ENCODE measurements at places on chromosomes 1 and 21. TPM values are rescaled to one million over a fixed set of nuclear protein-coding genes. Genes with fewer than 3 reads are reported as not detected.

- no peak for DNase-seq
These were observed 37.6 kb downstream of the DIPK1A start for GRCh38 chr1:92923664-92924063.

IQGAP3 gene
- polyA plus RNA-seq, result 11.6 TPM

DNA sequence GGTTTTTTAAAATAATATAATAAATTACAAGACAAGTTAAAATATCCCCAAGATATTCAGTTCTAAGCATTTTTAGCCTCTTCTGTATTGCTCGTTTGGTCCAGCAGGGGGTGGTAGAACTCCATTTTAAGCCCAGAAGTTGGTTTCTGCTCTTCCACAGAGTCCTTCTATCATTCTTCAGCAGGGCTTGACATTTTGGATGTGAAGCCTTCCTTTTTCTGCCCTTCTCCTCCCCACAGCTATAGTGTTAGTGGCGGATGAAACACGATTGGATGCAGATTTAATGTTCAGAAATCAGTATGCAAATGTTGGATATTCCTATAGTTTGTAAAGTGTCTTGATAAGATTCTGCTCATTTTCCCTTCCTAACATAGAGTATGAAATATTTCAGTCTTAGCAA, 1.4 kb downstream of the NCAM2 start:
- DNase-seq, result no peak

GRCh38 chr1:99587008-99587407, 58.9 kb upstream of the PALMD start:
- DNase-seq, result no peak

DNA sequence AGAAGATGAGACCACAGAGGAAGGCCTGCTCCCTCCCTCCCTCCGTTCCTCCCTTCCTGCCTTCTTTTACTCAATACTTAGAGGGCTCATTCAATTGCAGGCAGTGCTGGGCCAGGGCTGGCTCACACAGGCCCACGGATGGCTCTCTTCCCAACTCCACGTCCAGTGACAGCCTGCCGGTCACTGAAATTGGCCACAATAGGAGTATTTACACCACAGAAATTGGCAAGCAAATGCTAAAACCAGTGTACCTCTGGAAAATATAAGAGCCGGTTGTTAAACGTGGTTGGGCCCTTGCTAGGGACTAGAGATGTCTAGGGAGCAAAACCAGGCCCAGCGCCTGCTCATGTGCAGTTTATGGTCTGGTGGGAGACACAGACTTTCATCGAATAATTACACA, 72.4 kb upstream of the TMEM51 start:
- no peak for DNase-seq

GABPA gene
- 44.8 TPM for polyA plus RNA-seq

SPRR1A gene
- not detected for polyA plus RNA-seq

PRMT6 gene
- polyA plus RNA-seq, result 47.6 TPM

DNA sequence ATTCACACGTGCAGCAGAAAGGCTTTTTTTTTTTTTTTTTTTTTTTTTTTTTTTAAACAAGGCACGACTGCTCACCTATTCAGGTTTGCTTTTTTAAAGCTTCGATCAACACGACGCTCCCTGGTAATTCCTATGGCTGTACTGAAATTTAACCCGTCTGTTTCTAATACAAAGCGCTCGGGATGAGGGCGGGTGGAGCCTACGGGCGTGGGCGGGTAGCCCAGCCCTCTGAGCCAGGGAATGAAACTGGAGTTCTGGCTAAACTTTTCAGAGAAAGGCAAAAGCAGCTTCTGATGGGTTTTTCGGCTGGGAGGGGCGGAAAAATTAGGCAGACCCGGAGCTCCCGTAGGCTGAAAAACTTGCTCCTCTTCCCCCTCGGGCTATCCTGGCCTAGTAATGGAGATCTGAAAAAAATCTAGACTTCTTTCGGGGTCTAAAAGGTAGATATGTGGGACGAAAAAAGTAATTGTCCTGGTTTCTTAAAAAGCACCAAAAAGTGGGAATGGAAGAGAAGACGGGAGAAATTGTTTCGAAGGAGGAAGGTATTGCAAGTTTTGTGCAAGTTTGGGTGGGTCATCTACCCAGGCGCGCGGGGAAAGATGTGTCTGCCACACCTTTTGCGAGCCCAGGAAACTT, 7.4 kb downstream of the NR5A2 start:
- no peak for DNase-seq

- no peak for DNase-seq
These were observed 83.5 kb downstream of the URB2 start for GRCh38 chr1:229709500-229710013.

- no peak for DNase-seq
These were observed 29.8 kb upstream of the HHAT start for GRCh38 chr1:210298936-210299335.

- DNase-seq, result no peak
These were observed 393.2 kb downstream of the RPS6KC1 start for GRCh38 chr1:213444224-213444623.

FAM72B gene
- polyA plus RNA-seq, result 3.8 TPM

LCE3D gene
- polyA plus RNA-seq, result not detected

All from left renal pelvis (tissue), 4 donors.